ENCODE measurements at places on chromosomes 16 and 17. TPM values are rescaled to one million over a fixed set of nuclear protein-coding genes. Genes with fewer than 3 reads are reported as not detected.

DNA sequence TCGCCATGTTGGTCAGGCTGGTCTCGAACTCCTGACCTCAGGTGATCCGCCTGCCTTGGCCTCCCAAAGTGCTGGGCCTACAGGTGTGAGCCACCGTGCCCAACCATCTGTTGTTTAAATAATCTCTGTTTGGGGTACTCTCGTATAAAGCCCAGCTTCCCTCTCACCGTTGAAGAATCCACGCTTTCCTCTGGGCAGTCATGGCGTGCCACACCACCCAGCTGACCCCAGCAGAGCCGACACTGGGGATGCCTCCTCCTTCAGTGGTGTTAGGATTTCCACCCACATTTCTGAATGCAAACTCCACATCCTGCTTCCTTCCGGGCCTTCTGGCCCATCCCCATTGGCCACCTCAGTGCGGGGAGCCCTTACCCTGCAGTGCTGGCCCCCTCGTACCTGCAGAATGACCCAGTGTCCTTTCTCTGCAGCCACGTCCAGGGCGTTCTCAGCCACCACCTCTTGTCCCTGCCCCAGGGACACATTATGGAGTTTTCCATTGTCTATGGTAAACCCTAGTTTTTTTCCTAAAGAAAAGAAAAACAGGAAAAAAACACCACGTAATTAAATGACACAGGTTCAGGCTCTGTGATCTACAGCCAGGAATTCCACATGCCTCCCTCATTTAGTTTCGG is 60.4 kb downstream of the PGS1 start:
- no peak overlapping the region for H3K4me3 ChIP-seq
- H3K27ac ChIP-seq = no peak overlapping the region
- DNase-seq = peak; percentile 21
- peaks cover 7% of the 10 kb centered on the region for H3K27me3 ChIP-seq
- H3K36me3 ChIP-seq = no peaks in the 10 kb centered on the region

TEKT5 gene
- not detected for total RNA-seq

DNA sequence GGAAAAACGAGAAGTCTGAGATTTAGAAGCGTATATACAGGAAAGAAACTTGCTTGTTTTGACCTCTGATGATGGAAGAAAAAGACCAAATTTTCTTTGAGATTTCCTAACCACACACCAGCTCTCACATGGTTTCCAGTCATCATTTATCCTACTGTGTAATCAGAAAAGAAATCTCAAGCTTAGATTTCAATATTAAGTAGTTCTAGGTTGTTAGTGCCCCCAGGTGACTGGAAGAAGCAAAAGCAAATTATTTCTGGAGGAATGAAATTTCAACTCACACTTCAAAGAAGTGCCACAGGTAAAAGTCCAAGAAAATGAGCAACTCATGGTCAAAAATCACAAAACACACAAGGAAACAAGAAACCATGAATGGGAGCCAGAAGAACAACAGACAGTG is 51.8 kb upstream of the KDM6B start:
- peak; percentile 67 for DNase-seq
- no peak overlapping the region for H3K27ac ChIP-seq
- H3K27me3 ChIP-seq = 0 out of 2 replicates have a peak, but pooled peaks cover 12% of the 10 kb centered on the region
- H3K36me3 ChIP-seq = no peaks in the 10 kb centered on the region

KRTAP4-6 gene
- total RNA-seq = not detected

DNA sequence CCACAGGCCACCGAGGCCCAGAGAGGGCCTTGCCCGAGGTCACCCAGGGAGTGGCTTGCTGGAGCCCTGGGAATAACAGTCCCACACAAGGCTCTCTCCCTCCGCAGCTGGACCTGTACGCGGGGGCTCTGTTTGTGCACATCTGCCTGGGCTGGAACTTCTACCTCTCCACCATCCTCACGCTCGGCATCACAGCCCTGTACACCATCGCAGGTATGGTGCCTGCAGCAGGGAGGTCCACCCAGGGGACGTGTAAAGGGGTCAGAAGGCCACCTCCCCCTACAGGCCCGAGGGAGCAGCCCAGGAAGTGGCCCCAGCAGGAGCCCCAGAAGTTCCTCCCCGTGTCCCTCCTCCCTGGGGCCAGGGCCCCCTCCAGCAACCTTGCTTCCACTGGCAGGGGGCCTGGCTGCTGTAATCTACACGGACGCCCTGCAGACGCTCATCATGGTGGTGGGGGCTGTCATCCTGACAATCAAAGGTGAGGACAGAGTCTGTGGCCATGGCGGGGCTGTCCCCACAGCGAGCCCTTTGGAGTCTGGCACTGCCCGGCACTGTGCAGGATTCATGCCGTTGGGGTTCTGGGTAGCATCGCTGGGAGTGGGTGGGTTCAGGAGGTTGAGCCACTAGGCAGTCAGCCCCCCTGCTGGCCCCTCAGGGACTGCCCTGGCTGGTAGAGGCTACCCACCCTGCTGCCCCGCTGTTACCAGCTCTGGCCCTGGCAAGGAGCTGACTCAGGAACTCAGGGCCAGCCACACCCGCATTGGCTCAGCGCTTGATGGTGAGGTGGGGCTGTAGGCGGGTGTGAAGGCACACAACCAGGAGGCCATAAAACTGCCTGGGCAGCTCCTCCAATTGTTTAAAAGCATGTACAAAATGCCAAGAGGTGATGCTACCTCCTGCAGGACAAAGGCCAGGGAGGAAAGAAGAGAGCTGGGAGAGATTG is 17.3 kb downstream of the SLC5A10 start:
- H3K4me3 ChIP-seq = no peak overlapping the region
- H3K36me3 ChIP-seq = no peaks in the 10 kb centered on the region
- DNase-seq = peak; percentile 87
- peak overlapping the region; percentile 14 for H3K27ac ChIP-seq
- no peaks in the 10 kb centered on the region for H3K27me3 ChIP-seq
- peaks cover 10% of the 10 kb centered on the region for H3K4me1 ChIP-seq

- H3K36me3 ChIP-seq = no peaks in the 10 kb centered on the region
- DNase-seq = no peak
- no peaks in the 10 kb centered on the region for H3K27me3 ChIP-seq
Measured at GRCh38 chr17:40978575-40979151, 5.5 kb downstream of the KRT40 start.

DNA sequence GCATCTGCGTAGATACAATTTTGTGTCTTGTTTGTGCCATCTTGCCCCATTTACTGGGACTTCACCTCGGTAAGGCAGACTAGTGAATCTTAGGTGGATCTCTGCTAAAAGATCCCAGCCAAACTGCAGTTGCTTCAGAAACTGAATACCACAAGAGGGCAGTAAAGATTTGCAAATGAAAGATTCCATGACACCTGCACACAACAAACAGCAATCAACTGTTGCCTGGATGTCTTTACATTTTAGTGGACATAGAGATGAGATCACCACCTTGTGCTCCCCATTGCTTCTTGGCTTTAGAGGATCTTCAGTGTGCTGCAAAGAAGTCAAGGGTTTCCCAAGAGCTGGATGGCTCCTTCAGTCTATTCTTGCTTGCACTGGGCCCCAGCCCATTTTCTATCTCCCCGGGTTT is 119.2 kb upstream of the CACNG5 start:
- H3K4me3 ChIP-seq = no peak overlapping the region
- H3K27ac ChIP-seq = no peak overlapping the region
